ENCODE measurements at places on chromosomes 11 and 22.

DNA sequence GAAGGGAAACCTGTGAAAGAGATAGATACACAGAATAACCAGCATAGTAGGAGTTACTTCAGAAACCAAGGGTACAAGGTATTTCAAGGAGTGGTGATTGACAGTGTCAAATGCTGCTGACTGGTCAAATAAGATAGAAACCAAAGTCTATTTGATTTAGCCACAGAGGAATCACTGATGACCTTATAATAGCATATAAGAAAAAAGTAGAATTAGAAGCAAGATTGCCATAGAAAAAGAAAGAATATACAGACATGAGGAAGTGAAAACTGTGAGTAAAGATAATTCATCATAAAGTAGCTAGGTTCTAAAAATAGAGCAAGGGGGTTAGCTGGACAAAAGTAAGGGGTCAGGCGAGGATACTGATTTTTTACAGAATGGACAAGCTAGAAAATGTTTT lies 14.2 kb downstream of the ZBTB44 start:
- no peak for DNase-seq

GRCh38 chr22:46297151-46297812 lies 612 bp downstream of the GTSE1 start:
- DNase-seq = no peak

DNA sequence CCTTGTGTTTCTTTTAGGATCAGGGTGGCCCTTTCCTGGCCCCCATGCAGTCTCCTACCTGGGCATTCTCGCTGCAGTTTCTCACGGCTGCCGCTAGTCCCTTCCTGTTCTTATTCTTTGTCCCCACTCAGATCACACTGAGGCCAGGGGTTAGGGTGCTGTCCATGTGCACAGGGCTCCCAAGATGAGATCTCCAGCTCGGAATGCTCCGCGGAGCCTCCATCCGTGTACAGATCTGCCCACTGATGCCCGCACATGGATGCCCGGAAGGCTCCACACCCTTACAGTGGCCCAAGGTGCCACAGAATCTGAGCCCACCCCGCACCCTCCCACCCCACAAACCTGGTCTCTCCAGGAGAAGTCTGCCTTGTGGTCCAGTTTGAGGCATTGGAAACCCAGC lies 457.3 kb downstream of the TBC1D22A start:
- DNase-seq = no peak

DNA sequence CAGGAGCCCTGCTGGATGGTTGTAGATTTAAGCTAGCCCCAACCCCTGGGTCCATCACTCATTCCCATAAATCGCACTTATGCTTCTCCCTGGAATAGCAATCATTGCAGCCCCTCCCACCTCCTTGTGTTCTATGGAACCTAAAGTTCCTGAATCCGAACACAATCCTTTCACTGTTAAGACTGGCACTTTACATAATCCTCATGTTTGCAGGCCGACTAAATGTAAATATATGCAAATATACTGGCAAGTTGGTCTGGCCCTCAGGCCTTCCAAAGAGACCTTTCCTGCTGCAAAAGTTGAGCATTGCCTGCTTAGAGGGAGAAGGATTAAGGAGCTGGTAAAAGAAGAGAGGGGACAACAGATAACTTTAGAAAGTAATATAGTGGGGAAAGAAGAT lies 892.9 kb downstream of the OPCML start:
- no peak for DNase-seq

- no peak for DNase-seq
Measured at GRCh38 chr11:16095756-16096155, 260.6 kb downstream of the SOX6 start.

- DNase-seq = no peak
Measured at GRCh38 chr22:20602609-20603164, 95.3 kb downstream of the MED15 start.

- DNase-seq = no peak
Measured at GRCh38 chr11:118014022-118014421, 27.8 kb downstream of the IL10RA start.

- no peak for DNase-seq
Measured at GRCh38 chr22:23180893-23181720, 798 bp downstream of the BCR start.

DNA sequence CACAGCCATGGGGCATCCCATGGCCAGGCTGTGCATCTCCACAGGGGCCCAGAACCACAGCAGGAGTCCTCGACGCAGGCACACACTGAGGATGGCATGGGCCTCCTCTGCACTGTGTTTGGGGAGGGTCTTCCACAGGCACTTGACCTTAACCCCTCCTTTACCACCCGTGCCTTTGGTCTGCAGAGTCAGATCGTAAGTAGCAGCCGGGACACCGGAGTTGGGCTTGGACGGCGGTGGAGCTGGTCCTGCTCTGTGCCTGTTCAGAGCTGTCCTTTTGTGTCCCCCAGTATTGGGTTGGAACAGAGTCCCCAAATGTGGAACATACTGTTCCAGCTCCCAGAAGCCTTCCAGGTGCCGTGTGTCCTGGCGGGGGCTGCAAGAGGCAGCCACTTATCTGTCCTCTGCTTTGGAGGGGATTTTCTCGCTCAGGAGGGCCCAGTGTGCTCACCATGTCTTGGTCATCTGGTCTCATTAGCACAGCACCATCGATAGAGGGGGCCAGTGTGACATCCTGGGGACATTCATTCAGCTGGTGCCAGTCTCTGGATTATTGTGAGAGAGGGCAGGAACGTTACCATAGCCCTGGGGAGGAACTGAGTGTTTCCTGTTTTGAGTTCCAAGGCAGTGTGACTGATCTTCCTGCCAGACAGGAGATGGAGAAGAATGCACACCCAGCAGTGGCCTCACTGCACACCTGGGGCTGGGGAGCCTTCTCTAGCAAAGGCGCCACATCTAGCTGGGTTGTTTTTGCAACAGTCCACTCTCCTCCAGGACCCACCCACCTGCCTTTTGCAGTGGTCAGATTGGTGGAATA lies 12.4 kb downstream of the CRELD2 start:
- DNase-seq = peak; percentile 96

DNA sequence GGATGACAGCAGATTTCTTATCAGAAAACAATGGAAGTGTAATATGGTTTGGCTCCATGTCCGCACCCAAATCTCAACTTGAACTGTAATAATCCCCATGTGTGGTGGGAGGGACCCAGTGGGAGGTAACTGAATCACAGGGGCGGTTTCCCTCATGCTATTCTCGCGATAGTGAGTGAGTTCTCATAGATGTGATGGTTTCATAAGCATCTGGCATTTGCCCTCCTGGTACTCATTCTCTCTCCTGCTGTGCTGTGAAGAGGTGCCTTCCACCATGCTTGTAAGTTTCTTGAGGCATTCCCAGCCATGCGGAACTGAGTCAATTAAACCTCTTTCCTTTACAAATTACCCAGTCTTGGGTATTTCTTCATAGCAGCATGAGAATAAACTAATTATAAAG lies 81.0 kb upstream of the SCUBE2 start:
- DNase-seq = no peak

DNA sequence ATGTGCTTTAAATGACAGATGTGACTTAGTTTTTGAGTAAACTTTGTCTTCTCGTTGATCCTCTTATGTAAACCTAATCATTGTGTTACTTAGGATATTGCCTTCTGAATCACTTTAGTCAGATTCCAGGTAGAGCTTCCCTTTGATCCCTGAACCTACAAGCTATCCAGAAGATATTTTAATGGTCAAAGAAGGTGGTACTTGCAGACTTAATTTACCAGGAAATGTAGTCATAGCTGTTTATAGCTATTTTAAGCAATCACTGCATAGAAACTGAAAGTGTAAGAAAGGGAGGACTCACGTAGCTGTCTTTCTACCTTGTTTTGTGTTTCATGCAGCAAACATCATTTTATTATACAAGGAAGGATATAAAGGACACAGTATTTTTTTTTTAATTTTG lies 189.5 kb downstream of the DDX10 start:
- DNase-seq = no peak

DNA sequence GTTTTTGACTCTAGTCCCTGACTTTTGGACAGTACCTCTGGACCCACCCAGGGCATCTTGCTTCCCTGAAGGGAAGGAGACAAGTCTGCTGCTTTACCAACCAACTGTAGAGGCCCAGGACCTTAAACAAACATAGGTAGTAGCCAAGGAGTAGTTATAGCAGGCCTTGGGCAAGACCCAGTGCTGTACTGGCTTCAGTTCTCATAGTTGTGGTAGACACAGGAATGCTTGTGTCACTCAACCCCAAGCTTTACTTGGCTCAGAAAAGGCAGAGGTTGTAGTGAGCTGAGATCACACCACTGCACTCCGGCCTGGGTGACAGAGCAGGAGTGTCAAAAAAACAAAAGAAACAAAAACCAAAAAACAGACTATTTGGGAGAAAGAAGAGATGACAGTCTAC lies 21.3 kb upstream of the OR52M1 start:
- DNase-seq = no peak

- DNase-seq = no peak
Measured at GRCh38 chr22:39721206-39722031, 150.9 kb downstream of the CACNA1I start.

- no peak for DNase-seq
Measured at GRCh38 chr22:35732116-35732515, 14.4 kb downstream of the APOL5 start.

DNA sequence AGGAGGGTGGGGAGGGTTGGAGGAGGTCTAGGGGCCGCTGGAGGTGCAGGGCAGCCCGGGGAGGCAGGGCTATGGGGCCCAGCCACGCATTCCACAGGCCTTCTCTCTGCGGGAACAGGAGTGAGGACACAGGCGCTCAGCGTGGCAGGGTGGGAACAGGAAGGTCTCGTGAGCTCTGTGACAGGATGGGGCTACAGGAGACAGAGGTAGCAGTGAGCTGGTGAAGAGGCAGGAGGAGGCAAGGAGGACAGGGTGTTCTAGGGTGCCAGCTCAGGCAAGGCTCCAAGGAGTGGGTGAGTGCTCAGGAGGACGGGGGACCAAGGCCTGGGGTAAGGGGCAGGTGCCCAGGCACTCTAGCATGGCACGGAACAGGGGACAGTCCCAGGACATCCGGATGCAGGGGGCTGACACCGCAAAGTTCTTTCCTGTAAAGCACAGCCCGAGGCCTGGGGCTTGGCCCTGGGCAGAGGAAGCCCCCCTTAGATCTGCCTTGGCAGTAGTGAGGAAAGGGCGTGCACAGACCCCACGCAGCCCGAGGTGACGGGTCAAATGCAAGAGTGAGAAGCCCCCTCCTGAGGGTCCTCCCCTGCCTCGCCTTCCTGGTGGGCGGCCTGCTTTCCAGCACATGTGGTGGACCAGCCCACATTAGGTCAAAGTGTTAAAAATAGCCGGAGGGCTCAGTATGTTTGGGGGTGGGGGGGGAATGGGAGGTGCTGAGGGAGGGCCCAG lies 4.7 kb upstream of the NEAT1 start:
- DNase-seq = no peak

DNA sequence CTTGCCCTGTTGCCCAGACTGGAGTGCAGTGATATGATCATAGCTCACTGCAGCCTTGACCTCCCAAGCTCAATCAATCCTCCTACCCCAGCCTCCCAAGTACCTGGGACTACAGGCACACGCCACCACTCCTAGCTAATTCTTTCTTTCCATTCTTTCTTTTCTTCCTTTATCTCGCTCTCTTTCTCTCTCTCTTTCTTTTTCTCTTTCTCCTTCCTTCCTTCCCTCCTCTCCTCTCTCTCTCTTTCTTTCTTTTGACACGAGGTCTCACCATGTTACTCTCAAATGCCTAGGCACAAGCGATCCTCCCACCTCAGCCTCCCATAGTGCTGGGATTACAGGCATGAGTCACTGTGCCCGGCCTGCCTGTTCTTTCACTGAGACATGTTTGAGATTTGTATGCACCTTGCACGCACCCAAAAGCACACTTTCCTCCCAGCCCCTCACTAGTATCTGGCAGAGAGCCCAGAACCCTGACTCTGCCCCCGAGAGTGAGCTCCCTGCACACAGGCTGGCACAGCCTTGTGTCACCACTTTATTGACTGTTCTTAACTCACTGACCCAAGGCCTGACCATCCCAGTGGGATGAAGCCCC lies 56.8 kb downstream of the CD6 start:
- DNase-seq = no peak

- no peak for DNase-seq
Measured at GRCh38 chr22:25853501-25854284, 111.7 kb downstream of the MYO18B start.

DNA sequence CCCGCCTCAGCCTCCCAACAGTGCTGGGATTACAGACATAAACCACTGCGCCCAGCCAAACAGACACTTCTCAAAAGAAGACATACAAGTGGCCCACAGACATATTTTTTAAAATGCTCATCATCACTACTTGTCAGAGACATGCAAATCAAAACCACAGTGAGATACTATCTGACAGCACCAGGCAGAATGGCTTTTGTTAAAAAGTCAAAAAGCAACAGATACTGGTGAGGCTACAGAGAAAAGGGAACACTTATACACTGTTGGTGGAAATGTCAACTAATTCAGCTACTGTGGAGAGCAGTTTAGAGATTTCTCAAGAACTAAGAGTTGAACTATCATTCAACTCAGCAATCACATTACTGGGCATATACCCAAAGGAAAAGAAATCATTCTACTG lies 67.0 kb downstream of the ARHGAP20 start:
- no peak for DNase-seq

- no peak for DNase-seq
Measured at GRCh38 chr11:67371189-67371910, 2.0 kb downstream of the CLCF1 start.

DNA sequence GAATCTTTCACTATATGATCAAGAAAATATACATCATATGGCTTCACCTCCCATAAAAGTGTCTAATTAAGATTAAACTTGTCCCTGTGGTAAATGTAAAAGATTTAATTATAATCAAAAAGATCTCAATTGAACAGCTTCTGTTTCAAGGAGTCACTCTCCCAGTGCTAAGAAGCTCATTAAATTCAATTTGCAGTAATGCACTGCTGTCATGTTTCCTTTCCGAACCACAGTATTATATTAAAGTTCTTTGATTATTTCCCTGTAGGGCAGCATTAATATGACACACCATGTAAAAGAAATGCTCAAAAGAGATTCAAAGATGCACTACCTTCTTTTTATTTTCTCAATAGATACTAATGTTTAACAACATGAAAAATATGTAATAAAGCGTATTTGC lies 758.4 kb downstream of the LRRC4C start:
- no peak for DNase-seq

- DNase-seq = peak; percentile 40
Measured at GRCh38 chr11:86978756-86979608, 23.8 kb upstream of the FZD4 start.

GRCh38 chr11:75013051-75013450 lies 24.3 kb downstream of the NEU3 start:
- DNase-seq = no peak

DNA sequence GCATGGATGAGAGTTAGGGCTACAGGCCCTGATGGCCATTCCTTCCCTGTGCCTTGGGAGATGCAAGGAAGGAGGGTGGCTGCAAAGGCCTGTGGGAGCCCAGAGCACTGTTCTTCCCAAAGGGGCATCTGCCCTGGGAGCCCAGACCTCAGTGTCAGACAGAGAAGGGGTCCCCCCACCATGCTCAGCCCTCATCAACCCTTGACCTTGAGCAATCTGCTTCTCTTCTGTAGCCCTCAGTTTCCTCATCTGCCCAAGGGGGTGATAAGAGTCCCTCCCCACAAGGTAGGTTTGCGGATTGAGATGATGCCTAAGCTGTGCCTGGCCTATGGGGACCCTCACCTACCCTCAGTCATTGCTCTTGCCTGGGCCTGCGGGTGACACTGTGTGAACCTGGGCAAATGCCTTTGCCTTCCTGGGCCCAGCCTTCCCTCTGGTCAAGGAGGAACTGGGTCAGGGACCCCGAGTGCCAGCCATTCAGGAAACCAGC lies 47.5 kb downstream of the IGLL5 start:
- no peak for DNase-seq

Measured in kidney capillary endothelial cell (primary cell).